ENCODE measurements at places on chromosomes 3 and 15.

- DNase-seq: no peak
These were observed 216.9 kb upstream of the DCBLD2 start for GRCh38 chr3:99118381-99118780.

DNA sequence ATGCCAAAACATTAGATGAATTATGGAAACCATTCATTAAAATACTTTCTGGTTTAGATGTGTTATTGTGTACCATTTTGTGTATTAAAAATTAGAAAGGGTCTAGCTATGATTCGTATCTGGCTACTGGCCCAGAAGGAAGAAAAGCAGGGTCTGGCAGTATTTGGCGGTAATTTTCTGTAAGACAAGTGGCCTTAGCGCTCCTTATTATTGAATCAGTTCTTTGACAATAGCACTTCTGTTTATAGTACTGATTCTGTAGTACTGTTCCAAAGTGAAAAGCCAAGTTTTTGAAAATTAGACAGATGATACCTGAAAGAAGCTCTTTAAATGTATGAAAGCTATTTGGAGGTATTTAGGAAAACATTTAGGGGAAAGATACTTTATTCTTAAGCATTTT is 10.2 kb downstream of the GLCE start:
- DNase-seq: no peak

- DNase-seq: no peak
These were observed 756.3 kb downstream of the VGLL3 start for GRCh38 chr3:86234506-86235254.

- DNase-seq: no peak
These were observed 22.3 kb upstream of the CDCP1 start for GRCh38 chr3:45168451-45168850.

GRCh38 chr3:145188079-145188770 is 972.8 kb downstream of the PLOD2 start:
- no peak for DNase-seq

DNA sequence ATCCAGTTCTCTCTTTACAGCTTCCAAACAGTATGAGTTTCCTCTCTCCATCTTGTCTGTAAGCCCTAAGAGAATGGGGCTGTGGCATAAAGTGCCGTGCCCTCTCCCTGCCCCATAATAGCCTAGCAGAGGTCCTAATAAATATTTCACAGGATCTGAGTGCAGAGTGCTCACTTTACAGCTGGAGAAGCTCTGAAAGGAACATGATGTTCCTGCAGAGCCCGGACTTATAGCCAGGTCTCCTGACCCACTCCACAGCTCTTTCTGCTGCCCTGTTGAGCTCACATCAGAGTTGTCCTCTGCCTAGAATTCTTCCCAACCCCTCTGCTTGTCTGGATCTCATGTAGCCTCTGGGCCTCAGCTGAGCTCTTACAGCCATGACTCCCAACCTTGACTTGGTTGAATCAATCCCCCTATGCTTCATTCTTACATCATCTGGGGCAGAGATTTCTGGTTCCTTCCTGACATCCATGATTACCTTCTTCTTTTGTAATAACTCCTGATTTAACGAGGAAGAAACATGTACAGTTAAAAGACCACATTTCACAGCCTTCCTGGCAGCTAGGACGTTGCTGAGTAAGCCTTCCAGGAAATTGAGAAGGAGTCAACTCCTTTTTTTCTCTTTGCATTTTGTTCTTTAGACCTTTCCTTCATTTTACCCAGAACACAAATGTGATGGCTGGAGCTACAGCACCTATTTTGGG is 135.3 kb downstream of the RPLP1 start:
- DNase-seq: peak; percentile 11

- no peak for DNase-seq
These were observed 28.9 kb upstream of the MITF start for GRCh38 chr3:69710153-69710977.

- peak; percentile 86 for DNase-seq
These were observed 533 bp downstream of the ARF4 start for GRCh38 chr3:57596495-57597126.

DNA sequence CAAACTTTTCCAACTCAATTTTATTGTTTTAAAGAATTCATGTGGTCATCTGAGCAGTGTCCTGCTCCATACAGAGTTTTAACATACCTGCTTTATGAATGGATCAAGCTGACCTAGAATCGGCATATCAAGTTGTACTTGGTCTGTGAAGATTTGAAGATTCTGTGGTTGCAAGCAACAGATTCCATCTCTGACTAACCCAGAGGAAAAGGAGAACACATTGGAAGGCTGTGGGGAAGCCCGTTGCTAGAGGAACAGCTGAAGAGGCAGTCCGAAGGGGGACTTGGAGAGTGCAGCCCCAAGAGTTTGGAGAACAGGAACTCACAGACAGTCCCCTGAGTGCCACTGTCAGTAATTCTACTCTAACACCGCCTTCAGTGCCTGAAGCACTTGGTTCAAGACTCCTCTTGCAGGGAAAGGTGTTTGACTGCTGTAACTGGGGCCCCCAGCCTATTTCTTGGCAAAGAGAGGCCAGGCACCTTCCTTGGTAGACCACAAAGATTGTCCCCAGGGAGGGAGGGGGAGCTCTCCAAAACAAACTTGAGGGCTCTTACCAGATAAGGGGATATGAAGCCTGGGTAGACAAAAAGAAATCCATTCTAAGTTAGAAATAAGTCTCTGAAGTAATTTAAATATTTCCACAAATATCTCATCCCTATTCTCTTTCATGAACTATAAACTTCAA is 88.8 kb downstream of the LARS2 start:
- no peak for DNase-seq

DNA sequence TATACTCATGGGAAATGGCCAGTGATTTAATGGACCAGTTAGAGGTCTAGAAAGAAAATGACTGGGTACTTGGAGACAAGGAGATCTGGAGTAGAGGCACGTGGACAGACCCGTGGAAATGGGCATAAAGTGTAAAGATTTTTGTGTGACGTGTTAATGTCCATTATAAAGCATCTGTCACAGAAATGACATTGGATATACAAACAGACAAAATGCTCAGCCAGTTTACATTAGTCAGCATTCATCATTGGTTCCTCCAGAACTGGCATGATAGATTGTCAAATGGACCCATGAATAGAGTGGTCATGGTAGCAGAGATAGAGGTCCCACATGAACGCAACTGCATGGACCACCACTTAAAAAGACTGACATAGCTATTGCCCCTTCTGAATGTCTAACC is 144.1 kb upstream of the GALNT15 start:
- no peak for DNase-seq

DNA sequence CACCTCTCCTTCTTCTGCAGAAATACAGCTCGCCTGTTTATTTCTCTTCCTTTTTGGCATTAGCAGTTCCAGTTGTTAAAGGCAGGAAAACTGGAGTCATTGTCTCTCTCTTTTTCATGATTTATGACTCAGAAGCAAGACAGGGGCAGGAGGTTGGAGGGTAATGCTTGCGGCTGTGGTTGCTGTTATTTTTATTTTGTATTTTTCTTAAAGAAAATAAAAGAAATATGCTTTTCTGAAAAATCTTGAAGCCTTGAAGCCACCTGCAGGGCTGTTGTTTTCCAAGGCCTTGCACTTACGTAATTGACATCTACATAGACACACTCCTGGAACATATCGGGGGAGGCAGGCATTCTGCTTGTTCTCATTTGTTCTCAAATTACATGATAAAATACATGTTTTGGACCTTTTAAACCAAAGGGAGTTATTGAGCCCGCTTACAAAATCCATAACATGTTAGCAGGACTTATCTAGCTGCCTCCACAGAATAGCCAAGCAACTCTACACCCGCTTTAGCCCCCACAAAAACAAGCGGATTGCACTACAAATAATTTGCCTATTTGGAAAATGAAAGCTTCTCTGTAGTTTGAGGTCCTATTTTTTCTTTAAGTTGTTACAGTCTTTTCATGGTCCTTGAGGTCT is 1004.6 kb upstream of the NR2F2 start:
- no peak for DNase-seq

- DNase-seq: peak; percentile 60
These were observed 214.9 kb upstream of the ARRDC4 start for GRCh38 chr15:97745481-97746071.

DNA sequence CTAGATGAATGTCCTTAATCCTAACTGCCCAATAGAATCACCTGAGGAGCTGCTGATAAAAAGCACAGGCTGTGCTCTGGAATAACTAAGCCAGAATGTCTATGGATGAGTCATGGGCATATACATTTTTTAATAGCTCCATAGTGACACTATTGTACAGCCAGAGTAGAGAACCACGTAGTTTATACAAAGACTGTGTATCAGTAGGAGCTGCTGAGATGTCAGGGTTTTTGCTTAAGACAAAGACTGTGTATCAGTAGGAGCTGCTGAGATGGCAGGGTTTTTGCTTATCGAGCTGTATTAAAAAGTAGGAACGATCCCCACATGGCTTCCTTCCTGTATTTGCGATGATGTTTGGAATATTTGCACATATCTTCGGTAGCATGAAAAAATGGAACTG is 137.4 kb downstream of the SV2B start:
- DNase-seq: no peak

DNA sequence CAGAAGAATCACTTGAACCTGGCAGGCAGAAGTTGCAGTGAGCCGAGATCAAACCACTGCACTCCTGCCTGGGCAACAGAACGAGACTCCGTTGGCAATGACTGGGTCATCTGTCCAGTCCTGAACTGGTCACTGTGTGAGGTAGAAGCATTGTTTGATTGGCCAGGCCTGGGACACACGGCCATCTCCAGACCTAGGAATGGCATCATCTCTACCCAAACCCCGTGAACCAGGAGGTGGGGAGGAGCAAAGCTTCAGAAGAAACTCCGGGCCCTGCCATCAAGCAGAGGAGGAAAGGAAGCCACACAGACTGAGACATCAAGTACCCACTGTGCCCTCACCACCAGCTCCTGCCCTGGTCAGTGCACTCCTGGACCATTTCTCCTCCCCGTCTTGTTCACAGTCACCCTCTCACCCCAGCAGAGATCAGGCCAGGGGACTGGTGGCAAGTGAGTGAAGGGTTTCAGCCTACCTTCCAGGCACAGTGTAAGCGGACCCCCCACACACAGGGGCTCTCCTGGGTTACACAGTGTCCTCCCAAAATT is 31.6 kb downstream of the GOLGA6L2 start:
- DNase-seq: no peak

DNA sequence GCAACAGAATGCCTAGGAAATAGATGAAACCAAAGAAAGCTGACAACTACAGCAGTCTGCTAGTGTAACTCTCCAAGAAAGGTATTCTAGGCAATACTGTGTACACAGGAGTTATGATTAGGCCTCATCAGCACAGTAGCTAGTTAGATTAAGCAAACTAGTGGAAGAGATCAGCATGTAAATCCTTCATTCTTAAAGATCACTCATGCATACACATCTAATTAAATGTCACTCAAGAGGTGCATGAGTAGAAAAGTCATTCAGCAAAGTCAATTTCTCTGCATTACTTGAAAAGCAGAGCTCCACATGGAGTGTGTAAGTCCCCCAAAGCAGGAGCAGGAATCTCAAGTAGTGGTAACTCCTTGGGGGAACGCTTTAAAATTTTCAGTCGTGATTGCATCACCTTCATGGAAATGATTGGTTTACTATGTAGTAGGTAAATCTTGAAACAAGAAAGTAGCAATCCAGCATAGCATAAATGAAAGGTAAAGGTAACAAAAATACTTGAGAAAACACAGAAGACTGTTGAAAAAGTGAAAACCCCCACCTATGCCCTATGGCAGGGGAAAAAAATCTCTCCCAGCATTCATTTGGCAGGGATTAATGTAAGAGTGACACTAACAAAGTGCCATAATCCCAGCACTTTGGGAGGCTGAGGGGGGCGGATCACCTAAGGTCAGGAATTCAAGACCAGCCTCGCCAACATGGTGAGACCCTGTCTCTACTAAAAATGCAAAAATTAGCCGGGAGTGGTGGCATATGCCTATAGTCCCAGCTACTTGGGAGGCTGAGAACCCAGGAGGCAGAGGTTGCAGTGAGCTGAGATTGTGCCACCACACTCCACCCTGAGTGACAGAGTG is 29.4 kb upstream of the PPIB start:
- DNase-seq: no peak

- no peak for DNase-seq
These were observed 5.3 kb downstream of the RAF1 start for GRCh38 chr3:12658593-12659058.

DNA sequence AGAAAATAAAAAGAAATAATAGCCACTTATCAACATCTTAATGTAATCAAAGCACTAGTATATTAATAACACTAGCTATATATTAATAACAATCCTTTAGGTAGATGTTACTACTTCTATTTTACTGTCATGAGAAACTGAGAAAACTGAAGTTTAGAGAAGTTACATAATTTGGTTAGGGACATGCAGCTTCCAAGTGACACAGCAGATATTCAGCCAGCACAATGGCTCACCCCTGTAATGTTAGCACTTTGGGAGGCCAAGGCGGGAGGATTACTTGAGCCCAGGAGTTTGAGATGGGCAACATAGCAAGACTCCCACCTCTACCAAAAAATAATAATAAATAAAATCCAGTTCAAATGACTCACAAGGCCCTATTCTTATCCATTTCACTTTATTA is 1.9 kb upstream of the UBR1 start:
- no peak for DNase-seq

DNA sequence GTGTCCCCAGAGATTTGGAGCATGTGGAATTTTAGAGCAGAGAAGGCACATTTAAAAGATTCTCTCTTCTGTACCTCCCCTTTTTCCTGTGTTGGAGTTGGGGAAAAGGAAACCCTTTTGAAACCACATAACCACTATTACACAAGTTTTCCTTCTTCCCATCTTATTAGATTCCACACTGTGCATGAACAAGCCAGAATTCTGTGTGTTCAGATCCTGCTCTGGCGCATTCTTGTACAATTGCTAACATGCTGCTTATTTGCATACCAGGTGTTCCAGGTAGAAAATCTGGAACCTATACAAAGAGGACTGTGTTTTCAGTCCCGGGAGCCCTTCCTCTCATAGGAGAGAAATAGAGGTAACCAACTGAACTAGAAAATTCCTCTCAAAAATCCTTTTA is 2.6 kb upstream of the CIB2 start:
- no peak for DNase-seq

DNA sequence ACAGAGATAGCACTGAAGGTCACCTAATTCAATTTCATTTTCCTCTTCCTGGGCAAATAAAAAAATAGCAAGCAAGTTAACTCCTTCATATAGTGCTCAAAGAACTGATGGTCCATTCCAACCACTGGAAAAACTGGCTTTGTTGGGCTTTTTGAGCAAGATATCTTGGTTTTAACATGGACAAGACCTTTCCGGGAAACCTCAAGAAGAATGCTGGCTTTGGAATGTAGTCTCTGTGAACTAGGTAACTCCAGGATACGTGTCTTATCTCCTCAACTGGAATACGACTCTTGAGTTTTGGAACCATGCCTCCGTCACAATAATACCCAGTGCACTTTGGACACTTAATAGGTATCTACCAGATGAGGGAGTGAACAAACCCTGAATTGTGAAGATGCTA is 36.9 kb upstream of the CRBN start:
- DNase-seq: no peak

GRCh38 chr3:183968666-183969245 is 48.9 kb downstream of the ABCC5 start:
- no peak for DNase-seq

GRCh38 chr3:1774597-1774996 is 324.1 kb upstream of the CNTN4 start:
- no peak for DNase-seq
